ENCODE measurements at places on chromosomes 7 and 10.

- DNase-seq: peak; percentile 32
Measured at GRCh38 chr7:33965183-33965744, 59.9 kb downstream of the BMPER start.

DNA sequence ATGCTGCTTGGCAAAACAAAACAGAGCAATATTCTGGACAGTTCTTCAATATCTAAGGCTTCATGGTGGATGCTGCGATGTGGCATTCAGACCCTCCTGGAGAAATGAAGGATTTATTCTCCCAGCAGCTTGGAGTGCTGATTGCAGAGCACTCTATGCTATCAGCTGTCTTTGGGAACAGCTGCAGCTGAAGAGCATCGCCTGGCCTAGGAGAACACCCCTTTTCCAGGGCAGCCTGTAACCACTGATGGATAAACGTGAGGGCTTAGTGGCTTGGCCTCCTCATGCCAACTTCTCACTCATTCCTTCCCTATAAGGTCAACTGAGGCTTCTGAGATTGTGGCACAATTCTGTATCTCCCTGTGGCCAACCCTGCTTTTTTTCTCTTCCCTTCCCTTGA lies 638.1 kb upstream of the CNTNAP2 start:
- no peak for DNase-seq

DNA sequence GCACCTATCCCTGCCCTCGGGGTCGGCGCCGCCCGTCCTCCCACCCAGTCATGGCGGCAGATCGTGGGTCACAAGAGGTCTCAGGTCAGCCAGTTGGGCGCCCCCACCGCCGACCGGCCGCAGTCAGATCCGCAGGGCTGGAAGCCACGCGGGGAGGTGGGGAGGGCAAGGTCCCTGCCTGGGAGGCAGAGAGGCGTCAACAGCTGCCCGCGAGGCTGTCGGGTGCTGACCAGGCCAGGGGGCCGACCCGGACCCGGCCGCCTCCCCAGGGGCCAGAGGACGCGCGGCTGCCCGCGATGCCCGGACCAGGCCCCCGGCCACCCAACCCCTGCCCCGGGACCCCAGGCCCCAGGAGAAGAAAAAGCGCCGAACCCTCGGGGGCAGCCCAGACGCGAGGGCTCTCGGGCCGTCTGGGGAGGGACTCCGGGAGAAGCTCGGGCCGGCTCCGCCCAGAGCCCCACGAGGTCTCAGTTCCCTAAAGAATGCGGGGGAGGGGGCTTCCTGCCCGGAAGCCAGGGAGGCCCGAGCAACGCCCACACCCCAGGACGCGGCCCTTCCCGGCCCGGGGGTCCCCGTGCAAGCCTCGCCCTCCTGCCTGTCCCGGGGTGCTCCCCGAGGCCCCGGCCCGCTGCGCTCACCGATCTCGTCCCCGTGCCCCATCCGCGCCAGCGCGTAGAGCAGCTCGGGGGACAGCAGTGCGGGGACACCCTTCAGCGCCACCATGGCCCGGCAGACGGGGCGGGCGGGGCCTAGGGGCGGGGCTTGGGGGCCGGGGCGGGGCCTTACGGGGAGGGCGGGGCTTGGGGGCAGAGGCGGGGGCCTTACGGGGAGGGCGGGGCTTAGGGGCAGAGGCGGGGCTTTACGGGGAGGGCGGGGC lies at the start of gene FUOM:
FUOM (minus strand) TSS at position 735 of the 877 bp plus-strand sequence; CDS start at position 723, 12 bp downstream.
- DNase-seq: peak; percentile 70

DNA sequence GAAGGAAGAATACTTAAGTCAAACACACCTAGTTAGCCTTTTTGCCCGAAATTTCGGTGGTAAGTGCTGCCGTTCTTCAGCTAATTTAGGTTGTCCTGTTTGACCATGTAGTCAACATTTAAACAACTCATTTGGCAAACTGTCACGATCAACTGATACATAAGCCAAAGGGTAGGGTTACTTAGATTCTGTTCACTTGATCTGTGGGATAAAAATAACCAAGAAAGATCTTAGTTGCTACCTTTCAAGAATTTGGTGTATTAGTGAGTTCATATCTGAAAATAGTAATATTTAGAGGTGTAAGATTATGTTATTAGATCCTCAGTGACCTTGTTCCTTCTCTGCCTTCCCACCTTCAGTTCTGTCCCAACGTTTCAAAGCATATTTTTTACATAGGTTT lies 2.0 kb downstream of the TNKS2 start:
- DNase-seq: peak; percentile 23

GRCh38 chr10:97048649-97049427 lies 136.9 kb downstream of the SLIT1 start:
- DNase-seq: no peak

GRCh38 chr7:55538538-55538937 lies 33.8 kb downstream of the VOPP1 start:
- DNase-seq: peak; percentile 97

- DNase-seq: no peak
Measured at GRCh38 chr7:26652401-26653100, 211.8 kb downstream of the SKAP2 start.

DNA sequence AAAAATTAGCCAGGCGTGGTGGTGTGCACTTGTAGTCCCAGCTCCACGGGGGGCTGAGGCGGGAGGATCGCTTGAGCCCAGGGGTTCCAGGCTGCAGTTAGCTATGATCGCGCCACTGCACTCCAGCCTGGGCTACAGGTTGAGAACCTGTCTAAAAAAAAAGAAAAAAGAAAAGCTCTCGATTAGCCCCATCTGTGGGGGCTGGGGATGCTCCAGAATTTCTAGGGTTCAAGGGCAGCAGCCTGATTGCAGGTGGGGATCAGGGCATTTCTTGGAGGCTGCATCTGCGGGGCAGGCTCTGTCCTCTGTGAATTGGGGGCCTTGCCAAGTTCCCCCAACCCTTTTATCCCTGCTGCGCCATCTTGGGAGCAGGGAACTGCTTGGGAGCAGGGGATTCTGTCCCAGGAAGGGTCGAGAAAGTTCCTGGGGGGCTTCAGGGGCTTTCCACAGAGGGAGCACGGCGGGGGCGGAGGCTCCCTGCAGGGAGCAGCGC lies 651 bp upstream of the ARPC1A start:
- peak; percentile 9 for DNase-seq

DNA sequence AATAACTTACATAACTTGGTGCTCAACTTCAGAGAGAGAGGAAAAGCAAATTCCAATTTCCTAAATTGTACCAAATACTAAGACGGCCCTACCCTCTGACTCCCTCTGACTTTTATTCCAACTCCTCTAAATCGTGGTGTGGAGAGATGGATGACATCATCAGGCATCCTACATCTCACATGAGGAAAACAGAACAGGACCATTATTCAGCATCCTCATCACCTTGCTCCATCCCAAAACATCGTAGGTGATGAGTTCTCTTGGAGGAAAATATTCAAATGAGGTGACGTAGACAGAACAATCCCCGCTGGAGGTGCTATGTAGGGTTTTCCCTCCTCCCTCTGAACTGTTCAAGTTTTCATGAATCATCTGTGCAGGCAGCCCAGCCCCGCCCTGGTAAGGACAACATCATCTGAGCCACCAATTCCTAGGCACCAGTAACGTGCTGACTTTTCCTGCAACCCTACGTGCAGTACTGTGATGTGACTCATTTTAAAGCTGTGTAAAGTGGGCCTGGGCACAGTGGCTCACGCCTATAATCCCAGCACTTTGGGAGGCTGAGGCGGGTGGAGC lies 167.2 kb downstream of the CALN1 start:
- no peak for DNase-seq

GRCh38 chr10:94024407-94024806 lies 30.7 kb downstream of the PLCE1 start:
- no peak for DNase-seq

GRCh38 chr7:6316226-6316625 lies 43.8 kb upstream of the CYTH3 start:
- DNase-seq: no peak
